ENCODE measurements at places on chromosomes 12 and 14. TPM values are rescaled to one million over a fixed set of nuclear protein-coding genes. Genes with fewer than 3 reads are reported as not detected.

DNA sequence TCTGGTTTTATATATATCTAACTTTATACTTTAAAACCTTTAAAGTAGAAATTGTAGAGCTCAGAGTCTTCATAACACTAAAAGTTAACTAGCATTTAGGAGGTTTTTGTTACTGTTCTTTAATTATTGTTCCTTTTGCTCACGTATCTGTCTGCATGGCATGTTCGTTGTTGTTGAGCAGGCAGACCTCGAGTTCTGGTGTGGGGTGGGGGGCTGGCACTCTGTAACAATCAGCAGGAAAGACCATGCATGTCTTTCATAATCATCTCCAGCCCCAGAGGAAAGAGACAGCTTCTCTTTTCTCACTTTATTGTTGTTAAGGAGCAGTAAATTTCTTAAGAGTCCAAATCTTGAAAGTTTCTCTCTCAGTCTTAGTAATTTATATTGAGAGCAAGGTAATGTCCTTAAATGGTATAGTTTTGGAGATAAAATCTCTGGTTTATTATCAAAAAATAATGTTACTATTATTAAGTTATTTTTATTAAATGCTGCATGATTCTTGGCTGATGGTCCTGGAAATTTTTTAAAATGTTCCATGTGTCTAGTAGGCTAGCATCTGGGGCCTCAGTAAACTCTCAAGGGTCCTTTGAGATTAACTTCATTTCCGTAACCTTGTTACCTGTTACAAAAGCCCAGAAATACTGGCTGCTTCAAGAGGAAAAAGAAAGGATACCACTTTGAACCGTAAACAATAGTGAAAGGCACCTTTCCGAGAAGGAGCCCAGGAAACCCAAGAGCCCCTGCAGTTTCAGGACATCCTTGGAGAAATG lies 30.3 kb downstream of the CKB start:
- H3K36me3 ChIP-seq = peaks cover 60% of the 10 kb centered on the region
- DNase-seq = no peak
- no peak overlapping the region for H3K4me3 ChIP-seq

- H3K27ac ChIP-seq = no peak overlapping the region
- H3K4me1 ChIP-seq = no peaks in the 10 kb centered on the region
- no peak overlapping the region for H3K4me3 ChIP-seq
- no peaks in the 10 kb centered on the region for H3K36me3 ChIP-seq
- no peak for DNase-seq
Observed at GRCh38 chr12:100877776-100878175, 83.2 kb downstream of the ANO4 start.

DNA sequence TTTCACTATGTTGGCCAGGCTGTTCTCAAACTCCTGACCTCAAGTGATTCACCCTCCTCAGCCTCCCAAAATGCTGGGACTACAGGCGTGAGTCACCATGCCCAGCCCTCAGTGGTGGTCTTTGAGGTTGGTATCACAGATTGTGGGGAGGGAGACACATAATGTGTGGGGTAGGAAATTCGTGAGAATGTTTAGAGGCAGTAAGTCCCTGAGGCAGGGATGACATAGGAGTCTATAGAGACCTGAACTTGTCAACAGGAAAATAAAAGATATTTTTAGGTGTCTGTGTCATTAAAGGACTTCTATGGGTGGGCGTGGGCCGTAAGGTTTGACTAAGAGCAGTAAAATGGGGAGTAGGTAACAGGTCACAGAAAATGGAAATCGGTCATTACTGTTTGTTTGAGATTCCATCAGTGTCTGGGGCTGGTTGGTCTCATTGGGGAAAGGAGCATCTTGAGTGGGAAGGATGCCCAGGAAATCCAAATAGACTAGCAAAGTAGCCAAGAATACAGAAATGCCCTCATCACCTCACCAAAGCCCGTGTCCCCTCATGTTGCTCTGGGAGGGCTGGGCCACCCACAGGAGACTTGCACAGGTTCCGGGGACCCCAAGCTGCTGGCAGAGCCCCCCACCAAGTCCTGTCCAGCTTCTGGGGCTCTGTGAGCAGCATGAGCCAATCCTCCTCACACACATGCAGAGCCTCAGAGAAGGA lies 63.6 kb upstream of the BCL2L14 start:
- H3K27me3 ChIP-seq = no peaks in the 10 kb centered on the region
- no peaks in the 10 kb centered on the region for H3K4me1 ChIP-seq
- no peak for DNase-seq

GRCh38 chr14:91351512-91351862 lies 66.1 kb downstream of the CCDC88C start:
- H3K27me3 ChIP-seq = no peaks in the 10 kb centered on the region
- H3K4me1 ChIP-seq = peaks cover 6% of the 10 kb centered on the region
- H3K4me3 ChIP-seq = no peak overlapping the region
- no peaks in the 10 kb centered on the region for H3K36me3 ChIP-seq
- peak overlapping the region; percentile 23 for H3K27ac ChIP-seq
- no peak for DNase-seq

DNA sequence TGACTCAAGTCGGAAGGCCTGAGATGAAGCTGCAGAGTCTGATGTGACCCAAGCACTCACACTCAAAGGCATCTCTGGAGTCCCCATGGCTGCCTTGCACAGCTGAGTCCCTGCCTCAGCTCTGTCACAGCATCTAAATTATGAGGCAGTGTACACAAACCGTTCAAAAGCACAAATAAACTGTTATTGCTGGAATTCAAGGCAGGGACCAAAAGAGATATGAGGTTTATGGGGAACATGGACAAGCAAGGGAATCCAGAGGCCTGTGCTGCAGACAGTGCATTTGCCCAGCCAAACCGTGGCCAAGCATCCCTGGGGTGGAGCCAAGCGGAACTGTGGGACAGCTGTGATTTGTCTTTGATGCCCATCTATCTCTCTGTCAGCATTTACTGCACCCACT lies 91.3 kb downstream of the RPS29 start:
- no peak overlapping the region for H3K4me3 ChIP-seq
- H3K36me3 ChIP-seq = no peaks in the 10 kb centered on the region
- no peak for DNase-seq
- no peaks in the 10 kb centered on the region for H3K4me1 ChIP-seq
- no peaks in the 10 kb centered on the region for H3K27me3 ChIP-seq
- no peak overlapping the region for H3K27ac ChIP-seq

- H3K27ac ChIP-seq = no peak overlapping the region
- no peak for DNase-seq
- H3K36me3 ChIP-seq = no peaks in the 10 kb centered on the region
- no peaks in the 10 kb centered on the region for H3K27me3 ChIP-seq
- H3K4me3 ChIP-seq = no peak overlapping the region
Observed at GRCh38 chr12:66388517-66388916, 86.2 kb downstream of the HELB start.

- H3K36me3 ChIP-seq = peaks cover 17% of the 10 kb centered on the region
- no peak overlapping the region for H3K4me3 ChIP-seq
- no peaks in the 10 kb centered on the region for H3K27me3 ChIP-seq
- H3K4me1 ChIP-seq = no peaks in the 10 kb centered on the region
- DNase-seq = no peak
- no peak overlapping the region for H3K27ac ChIP-seq
Observed at GRCh38 chr12:123286652-123287373, 15.2 kb upstream of the CDK2AP1 start.

DNA sequence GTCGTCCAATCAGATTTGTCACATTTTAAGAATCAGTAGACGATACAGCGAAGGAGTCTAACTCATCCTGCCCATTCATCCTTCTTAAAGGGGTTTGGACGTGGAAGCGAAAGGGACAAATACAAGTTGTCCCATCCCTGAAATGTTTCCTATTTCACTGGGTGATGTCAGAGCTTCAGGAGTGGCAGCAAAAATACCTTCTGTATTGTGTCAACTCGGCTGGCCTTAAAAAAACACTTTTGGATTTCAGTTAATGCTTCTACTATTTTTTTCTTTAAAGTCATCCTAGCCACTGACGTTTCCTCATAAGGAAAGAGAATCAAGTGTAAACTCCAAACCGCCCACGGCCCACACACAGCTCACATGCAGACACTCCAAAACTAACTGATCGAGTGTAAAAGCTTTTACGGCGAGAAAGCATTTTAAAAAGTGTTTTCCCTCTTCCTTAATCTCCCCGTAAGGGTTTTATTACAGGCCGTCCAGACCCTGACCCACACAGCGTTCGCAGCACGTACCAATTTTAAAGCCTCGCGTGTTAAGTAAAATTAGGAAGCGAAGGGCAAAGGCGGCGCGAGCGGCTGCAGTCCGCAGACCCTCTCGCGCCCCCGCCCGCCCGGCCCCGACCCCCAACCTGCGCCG lies 593 bp downstream of the CFL2 start:
- DNase-seq = peak; percentile 20
- peak overlapping the region; percentile 17 for H3K27ac ChIP-seq
- no peaks in the 10 kb centered on the region for H3K4me1 ChIP-seq
- no peaks in the 10 kb centered on the region for H3K36me3 ChIP-seq

DNA sequence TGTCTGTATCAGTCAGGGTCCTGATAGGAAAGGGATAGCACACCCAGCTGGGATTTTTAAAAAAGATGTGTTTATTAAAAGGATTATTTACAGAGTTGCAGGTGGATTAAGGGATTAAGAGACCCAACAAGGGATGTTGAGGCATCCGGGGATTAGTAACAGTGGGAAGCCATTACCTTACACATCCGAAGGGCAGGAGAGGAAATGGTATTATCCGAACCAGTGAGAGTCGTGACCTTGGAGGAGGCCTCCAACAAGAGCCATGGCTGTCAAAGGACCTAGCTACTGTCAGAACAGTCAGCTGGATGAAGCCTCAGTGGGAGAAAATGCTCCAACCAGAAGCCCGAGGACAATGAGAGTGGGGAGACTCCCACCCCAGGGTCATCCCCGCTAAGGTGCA lies 146.3 kb upstream of the KRAS start:
- no peaks in the 10 kb centered on the region for H3K27me3 ChIP-seq
- no peak overlapping the region for H3K4me3 ChIP-seq
- H3K27ac ChIP-seq = no peak overlapping the region

DNA sequence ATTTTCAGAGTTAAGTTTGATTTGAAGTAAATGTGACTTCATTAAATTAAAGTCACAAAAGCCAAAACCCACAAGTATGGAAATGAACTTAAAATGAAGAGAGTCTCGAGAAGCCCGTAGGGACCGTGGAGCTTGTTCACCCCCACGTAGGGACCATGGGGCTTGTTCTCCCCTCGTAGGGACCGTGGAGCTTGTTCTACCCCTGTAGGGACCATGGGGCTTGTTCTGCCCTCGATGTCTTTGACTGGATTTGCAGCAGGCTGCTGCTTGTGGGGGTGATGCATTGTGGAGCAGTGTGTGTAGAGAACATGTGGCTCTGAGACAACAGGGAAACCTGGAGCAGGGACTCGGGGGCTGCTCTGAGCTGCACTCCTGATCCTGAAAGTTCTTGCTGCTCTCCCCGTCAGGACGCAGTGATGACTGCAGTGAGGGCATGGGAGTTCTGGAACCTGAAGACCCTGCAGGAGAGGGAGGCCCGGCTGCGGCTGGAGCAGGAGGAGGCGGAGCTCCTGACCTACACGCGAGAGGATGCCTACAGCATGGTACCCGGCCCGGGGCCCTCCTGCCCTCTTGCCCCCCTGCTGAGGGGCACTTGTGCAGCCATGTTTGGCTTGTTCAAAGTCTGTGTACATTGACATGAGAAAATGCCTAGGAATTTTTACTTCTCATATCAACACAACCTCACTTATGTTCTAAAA lies 94.2 kb downstream of the EP400 start:
- no peaks in the 10 kb centered on the region for H3K4me1 ChIP-seq
- DNase-seq = no peak
- H3K36me3 ChIP-seq = peaks cover 11% of the 10 kb centered on the region

GRCh38 chr14:52175982-52176502 lies 91.5 kb upstream of the PTGDR start:
- H3K36me3 ChIP-seq = no peaks in the 10 kb centered on the region
- H3K4me3 ChIP-seq = no peak overlapping the region
- DNase-seq = peak; percentile 54
- no peak overlapping the region for H3K27ac ChIP-seq
- no peaks in the 10 kb centered on the region for H3K4me1 ChIP-seq

- no peaks in the 10 kb centered on the region for H3K36me3 ChIP-seq
- peaks cover 35% of the 10 kb centered on the region for H3K4me1 ChIP-seq
- no peak for DNase-seq
- H3K27ac ChIP-seq = no peak overlapping the region
Observed at GRCh38 chr14:104357689-104358527, 219.5 kb downstream of the KIF26A start.

GRCh38 chr12:25771476-25771875 lies 187.0 kb upstream of the RASSF8 start:
- H3K27me3 ChIP-seq = no peaks in the 10 kb centered on the region
- no peaks in the 10 kb centered on the region for H3K4me1 ChIP-seq
- no peak overlapping the region for H3K4me3 ChIP-seq
- DNase-seq = no peak
- H3K27ac ChIP-seq = no peak overlapping the region
- no peaks in the 10 kb centered on the region for H3K36me3 ChIP-seq

DNA sequence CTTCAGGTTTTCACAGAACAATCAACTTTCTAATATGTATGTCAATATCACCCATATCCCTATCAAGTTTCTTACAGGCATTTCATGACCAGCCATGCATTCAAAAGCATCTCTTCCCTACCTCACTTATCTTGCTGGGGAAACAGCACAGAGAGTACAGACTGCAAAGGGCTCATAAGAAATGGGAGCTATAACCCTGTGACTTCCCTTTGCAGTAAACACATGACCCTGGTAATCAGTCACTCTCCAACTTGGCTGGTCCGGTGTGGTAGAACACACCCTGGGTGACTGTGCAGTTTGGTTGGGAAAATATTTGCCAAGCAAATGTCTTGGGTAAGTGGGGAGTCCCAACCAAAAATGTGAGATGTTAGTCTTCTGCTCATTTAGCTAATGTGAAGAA lies 49.4 kb upstream of the TMCC3 start:
- no peak for DNase-seq
- no peak overlapping the region for H3K4me3 ChIP-seq
- no peaks in the 10 kb centered on the region for H3K36me3 ChIP-seq

GRCh38 chr14:29782041-29782440 lies 145.6 kb downstream of the PRKD1 start:
- no peaks in the 10 kb centered on the region for H3K36me3 ChIP-seq
- no peaks in the 10 kb centered on the region for H3K27me3 ChIP-seq
- H3K4me3 ChIP-seq = no peak overlapping the region
- no peak overlapping the region for H3K27ac ChIP-seq
- no peaks in the 10 kb centered on the region for H3K4me1 ChIP-seq
- DNase-seq = no peak

DNA sequence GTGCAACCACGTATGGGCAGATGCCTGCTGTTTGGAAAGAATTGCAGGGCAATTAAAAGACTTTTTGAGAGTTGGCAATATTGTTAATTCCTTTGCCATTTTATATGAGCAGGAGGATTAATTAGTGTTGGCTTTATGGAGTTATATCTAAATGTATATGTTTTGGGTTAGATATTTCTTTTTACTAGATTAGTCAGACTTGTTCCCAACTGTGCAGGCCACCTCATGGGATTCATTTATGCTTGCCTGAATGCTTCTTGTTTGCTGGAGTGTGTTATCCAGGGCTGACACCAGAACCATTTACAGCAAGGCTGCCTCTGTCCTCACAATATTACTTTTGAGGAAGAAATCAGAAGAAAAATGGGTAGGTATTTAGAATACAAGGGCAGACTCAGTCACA lies 192.5 kb downstream of the KTN1 start:
- H3K27me3 ChIP-seq = no peaks in the 10 kb centered on the region
- H3K36me3 ChIP-seq = no peaks in the 10 kb centered on the region
- peaks cover 24% of the 10 kb centered on the region for H3K4me1 ChIP-seq

GRCh38 chr12:121899590-121899989 lies 11.0 kb downstream of the PSMD9 start:
- H3K4me3 ChIP-seq = no peak overlapping the region
- no peak for DNase-seq
- peaks cover 17% of the 10 kb centered on the region for H3K36me3 ChIP-seq
- no peaks in the 10 kb centered on the region for H3K4me1 ChIP-seq

The PTPRB gene
- polyA plus RNA-seq = 24.4 TPM

The B4GALNT3 gene
- 2.9 TPM for polyA plus RNA-seq

The SPSB2 gene
- polyA plus RNA-seq = 11.9 TPM

The FAIM2 gene
- polyA plus RNA-seq = 13.5 TPM

The RPGRIP1 gene
- not detected for polyA plus RNA-seq

Measured in small intestine (tissue), 16 donors.